Stimulated activated CD8-positive, alpha-beta memory T cell treated with anti-CD3 and anti-CD28 coated beads, Interleukin-15, amount 100 ng/mL, for 24 hours (primary cell): ENCODE measurements at places on chromosomes 2 and 18.

DNA sequence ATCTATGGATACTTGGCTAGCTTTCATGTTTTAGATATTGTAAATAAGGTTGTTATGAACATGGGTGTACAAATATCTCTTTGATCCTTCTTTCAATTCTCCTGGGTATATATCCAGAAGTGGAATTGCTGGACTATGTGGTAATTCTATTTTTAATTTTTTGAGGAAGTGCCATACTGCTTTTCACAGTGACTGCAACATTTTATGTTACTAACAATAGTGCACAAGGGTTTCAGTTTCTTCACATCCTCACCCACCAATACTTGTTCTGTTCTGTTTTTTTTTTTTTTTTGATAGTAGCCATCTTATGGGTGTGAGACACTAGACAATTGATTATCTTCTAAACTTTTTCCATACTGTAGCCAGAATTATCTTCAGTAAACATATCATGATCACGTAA, 17.3 kb upstream of the NEUROD1 start:
- DNase-seq = no peak

DNA sequence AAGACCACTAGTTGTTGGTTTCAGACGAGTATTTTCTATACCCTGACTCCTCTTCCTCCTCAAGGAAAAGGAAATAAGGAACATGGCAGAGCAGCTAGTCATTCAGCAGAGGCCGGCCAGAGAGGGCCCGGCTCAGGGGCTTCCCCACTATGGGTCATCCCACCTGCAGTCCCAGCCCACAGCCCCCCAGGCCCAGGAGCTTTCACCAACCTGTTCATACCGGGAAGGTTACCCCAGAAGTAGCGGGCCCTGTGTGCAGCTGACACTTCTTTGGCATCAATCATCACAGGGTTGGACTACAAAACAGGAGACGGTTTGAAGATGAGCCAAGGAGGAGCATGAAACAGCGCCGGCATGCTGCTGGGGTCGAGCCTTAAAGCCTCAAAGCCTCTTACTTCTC, 70.5 kb upstream of the POMC start:
- DNase-seq = no peak

DNA sequence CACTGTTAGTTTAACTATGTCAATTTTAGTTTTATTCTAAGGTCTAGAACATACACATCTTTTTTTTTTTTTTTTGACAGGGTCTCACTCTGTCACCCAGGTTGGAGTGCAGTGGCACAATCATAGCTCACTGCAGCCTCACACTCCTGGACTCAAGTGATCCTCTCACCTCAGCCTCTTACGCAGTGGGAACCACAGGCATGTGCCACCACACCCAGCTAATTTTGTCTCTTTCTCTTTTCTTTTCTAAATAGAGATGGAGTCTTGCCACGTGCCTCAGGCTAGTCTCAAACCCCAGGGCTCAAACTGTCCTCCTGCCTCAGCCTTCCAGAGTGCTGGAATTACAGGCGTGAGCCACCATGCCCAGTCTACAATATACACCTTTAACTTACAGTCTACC, 69.5 kb upstream of the CHRNA1 start:
- DNase-seq = no peak

GRCh38 chr2:39735648-39736047, 43.4 kb downstream of the THUMPD2 start:
- DNase-seq = no peak

DNA sequence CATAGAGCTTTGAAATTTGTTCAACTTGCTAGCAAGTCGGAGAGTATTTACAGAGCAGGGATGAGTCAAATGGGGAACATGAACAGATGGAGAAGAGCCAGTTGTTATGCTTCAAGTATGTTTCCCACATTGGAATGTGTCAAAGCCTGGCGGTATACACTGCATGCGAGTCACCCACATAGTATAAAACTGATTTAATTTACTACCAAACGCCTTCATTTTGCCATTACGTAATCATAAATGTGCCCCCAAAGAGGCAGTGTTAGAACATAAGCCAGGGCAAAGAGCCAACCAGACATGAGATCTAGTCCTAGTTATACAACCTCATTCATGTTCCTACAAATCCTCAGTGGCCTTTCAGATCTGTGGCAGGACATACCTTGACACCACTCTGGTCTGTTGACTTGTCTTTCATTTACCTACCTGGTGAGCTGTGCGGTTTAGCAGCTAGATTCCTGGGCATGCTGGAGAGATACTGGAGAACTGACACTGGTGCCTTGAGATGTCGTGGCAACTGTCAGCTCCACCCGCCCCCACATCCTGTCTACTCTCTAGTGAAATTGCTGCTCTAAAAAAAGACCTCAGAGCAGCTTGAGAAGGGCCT, 21.7 kb upstream of the NRP2 start:
- DNase-seq = no peak

- DNase-seq = no peak
These were observed 108.2 kb upstream of the RAB12 start for GRCh38 chr18:8501044-8501443.
